Activated B cell treated with CpG ODN at 0.5 μM for 24 hours (primary cell): ENCODE measurements at places on chromosomes 11 and 22. TPM values are rescaled to one million over a fixed set of nuclear protein-coding genes. Genes with fewer than 3 reads are reported as not detected.
A peak's percentile ranks its signal among the peaks of the same experiment; 100 is the strongest.

DNA sequence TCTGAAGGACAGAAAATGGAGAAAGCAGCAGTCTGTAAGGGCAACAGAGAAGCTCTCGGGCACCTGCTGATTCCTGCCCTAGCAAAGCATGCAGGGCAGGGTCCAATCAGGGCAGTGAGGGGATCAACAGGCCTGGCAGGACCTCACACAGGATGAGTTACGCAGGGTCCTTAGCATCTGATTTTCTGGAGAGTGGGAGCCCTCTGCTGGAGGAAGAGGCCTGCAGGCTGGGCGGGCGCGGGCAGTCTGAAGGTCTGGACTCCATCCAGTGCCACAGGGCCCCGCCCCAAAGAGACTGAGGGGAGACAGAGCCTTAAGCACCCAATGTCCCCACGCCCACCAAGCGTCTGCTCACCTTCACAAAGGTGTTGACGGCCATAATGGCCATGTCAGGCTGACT lies 28.9 kb downstream of the AP1B1 start:
- peaks cover 72% of the 10 kb centered on the region for H3K36me3 ChIP-seq
- no peak overlapping the region for H3K4me3 ChIP-seq
- DNase-seq, result no peak

Gene SOX10
- total RNA-seq, result not detected in 2 replicates

DNA sequence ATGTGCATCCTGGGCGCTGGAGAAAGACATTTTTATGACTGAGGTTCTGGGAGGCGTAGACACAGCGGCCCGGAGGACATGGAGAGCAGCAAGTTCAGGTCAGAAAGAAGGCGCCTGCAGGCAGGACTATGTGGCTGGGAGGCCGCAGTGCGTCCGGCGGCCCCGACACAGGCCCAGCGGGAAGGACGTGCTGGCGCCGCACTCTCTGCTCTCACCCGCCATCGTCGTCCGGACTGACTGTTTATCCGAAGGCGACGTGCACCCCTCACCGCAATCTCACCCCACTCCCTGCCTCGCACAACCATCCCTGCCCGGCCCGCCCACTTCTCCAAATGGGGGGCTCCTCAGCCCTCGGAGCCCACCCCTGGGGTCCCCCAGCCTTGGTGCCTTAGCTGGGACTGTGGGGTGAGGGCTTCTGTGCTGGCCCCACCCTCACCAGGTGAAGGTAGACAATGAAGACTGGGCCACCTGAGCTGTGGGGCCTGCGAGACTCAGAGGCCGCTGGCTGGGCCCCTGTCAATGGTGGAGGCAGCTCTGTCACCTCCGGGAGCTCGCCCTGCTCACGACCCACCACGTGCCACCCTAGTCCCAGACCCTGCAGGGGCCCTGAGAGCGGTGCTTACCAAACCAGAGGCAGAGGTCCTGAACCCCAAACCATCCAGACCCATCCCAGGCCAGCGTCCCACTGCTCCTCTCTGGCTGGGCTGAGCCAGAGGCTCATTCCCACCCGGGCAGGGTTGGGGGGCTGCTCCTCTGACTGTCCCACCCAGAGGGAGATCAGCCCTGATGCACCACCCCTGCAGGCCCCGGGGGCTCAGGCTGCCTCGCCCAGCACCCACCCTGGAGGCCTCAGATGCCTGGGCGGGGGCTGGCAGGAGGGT lies 16.2 kb upstream of the MUC5B start:
- H3K4me1 ChIP-seq, result no peaks in the 10 kb centered on the region
- no peak overlapping the region for H3K27ac ChIP-seq
- peaks cover 5% of the 10 kb centered on the region for H3K27me3 ChIP-seq
- DNase-seq, result no peak
- no peak overlapping the region for H3K4me3 ChIP-seq

- H3K27ac ChIP-seq, result no peak overlapping the region
- H3K27me3 ChIP-seq, result no peaks in the 10 kb centered on the region
- peaks cover 2% of the 10 kb centered on the region for H3K4me1 ChIP-seq
- no peak overlapping the region for H3K4me3 ChIP-seq
- no peak for DNase-seq
Observed at GRCh38 chr11:47234669-47235100, 13.9 kb downstream of the ACP2 start.

Gene CABP4
- total RNA-seq, result 2.1 and 3.0 TPM in 2 replicates

Gene CCDC81
- total RNA-seq, result 0.61 and 0.82 TPM in 2 replicates

GRCh38 chr11:87574193-87574592 lies 536.5 kb downstream of the TMEM135 start:
- no peaks in the 10 kb centered on the region for H3K4me1 ChIP-seq
- DNase-seq, result no peak
- no peak overlapping the region for H3K4me3 ChIP-seq
- H3K27ac ChIP-seq, result no peak overlapping the region
- no peaks in the 10 kb centered on the region for H3K27me3 ChIP-seq

Gene OR52H1
- 0.20 and 0.22 TPM in 2 replicates for total RNA-seq

Gene DDI1
- not detected in 2 replicates for total RNA-seq

DNA sequence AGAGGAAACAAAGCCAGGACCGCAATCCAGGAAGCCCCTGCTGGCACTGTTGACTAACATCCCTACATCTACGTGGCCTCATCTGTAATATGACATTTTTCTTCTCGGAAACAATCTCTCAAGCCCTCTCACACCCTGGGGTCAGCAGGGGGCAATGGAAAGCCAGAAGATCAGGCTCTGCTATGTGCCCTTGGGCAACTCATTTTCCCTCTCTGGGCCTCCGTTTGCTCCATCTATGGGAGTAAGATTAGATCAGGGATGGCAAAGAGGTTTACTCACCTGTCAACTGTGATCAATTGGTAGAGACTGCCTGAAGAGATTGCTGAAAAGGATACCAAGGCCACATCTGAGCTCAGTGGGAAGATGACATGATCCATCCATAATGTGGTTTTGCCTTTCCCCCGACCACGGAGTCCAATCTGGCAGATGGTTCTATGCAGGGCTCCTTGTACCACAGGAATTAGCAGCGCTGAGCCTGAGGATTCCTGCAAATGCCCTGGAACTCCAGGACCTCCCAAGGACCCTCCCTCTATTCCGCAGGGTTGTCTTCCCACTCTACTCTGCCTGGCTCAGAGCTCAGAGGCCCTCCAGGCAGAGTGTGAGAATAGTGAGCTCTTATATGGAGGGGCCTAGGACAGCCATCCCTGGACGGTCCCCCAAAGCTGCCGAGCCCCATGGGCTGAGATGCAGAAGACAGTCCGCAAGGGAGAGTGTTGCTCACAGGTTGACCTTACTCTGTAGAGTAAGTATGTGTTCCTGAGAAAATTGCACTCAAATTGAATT lies 66.1 kb downstream of the CHST1 start:
- peaks cover 24% of the 10 kb centered on the region for H3K27me3 ChIP-seq
- no peak for DNase-seq
- H3K4me1 ChIP-seq, result no peaks in the 10 kb centered on the region

- no peak for DNase-seq
- no peaks in the 10 kb centered on the region for H3K36me3 ChIP-seq
- no peaks in the 10 kb centered on the region for H3K4me1 ChIP-seq
- H3K27me3 ChIP-seq, result peaks cover 4% of the 10 kb centered on the region
- no peak overlapping the region for H3K4me3 ChIP-seq
- H3K27ac ChIP-seq, result no peak overlapping the region
Observed at GRCh38 chr22:32569956-32570355, 95.3 kb downstream of the FBXO7 start.

Gene OR8G1
- total RNA-seq, result not detected in 2 replicates

Gene ANO5
- total RNA-seq, result not detected in 2 replicates

- no peak overlapping the region for H3K4me3 ChIP-seq
- no peaks in the 10 kb centered on the region for H3K36me3 ChIP-seq
Observed at GRCh38 chr11:70505761-70506657, 107.7 kb downstream of the CTTN start.

- H3K27me3 ChIP-seq, result no peaks in the 10 kb centered on the region
- DNase-seq, result no peak
- H3K36me3 ChIP-seq, result peaks cover 31% of the 10 kb centered on the region
- H3K4me1 ChIP-seq, result peaks cover 68% of the 10 kb centered on the region
- peak overlapping the region; percentile 41 for H3K27ac ChIP-seq
Observed at GRCh38 chr11:77799338-77799737, 21.2 kb downstream of the RSF1 start.

Gene KIAA1671
- 0.02 and 0.04 TPM in 2 replicates for total RNA-seq

GRCh38 chr11:121369366-121369765 lies 76.8 kb downstream of the SC5D start:
- peaks cover 75% of the 10 kb centered on the region for H3K4me1 ChIP-seq
- no peak overlapping the region for H3K27ac ChIP-seq
- no peak overlapping the region for H3K4me3 ChIP-seq
- DNase-seq, result no peak
- no peaks in the 10 kb centered on the region for H3K36me3 ChIP-seq

GRCh38 chr22:35914665-35915476 lies 113.8 kb downstream of the RBFOX2 start:
- H3K4me3 ChIP-seq, result no peak overlapping the region
- H3K27ac ChIP-seq, result no peak overlapping the region
- H3K27me3 ChIP-seq, result peaks cover 15% of the 10 kb centered on the region
- no peak for DNase-seq

GRCh38 chr11:122394313-122394712 lies 261.2 kb upstream of the UBASH3B start:
- H3K27me3 ChIP-seq, result no peaks in the 10 kb centered on the region
- H3K36me3 ChIP-seq, result no peaks in the 10 kb centered on the region
- no peaks in the 10 kb centered on the region for H3K4me1 ChIP-seq
- H3K27ac ChIP-seq, result no peak overlapping the region
- no peak overlapping the region for H3K4me3 ChIP-seq

DNA sequence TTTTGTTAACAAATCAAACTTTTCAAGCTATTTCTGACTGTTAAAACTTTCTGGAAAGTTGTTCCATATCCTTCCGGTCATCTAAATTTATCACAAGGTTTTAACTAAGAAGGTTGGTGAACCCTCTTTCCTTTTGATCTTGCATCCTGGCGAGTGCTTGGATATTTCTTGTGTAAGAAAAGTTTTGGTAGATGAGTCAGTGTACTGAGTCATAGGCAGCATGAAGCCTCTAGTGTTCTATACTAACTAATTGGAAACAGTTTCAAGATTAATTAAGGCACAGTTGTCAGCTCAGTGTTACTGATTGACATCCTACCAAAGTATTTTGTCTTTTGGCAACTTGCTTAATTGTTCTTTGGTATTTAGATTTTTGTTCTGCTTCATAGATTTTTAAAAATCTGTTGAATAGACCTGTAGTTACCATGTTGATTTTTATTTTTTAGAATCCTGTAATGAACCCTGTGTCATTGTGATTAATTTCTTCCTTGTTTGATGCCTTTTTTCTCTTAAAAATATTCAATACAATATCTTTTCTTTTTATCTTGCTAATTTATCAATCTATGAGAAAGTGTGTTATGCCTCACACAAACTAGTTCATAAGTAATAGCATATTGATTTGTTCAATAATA lies 38.0 kb downstream of the METTL15 start:
- no peak for DNase-seq
- H3K27ac ChIP-seq, result no peak overlapping the region
- no peak overlapping the region for H3K4me3 ChIP-seq

Gene POLD3
- 14.9 and 16.3 TPM in 2 replicates for total RNA-seq

DNA sequence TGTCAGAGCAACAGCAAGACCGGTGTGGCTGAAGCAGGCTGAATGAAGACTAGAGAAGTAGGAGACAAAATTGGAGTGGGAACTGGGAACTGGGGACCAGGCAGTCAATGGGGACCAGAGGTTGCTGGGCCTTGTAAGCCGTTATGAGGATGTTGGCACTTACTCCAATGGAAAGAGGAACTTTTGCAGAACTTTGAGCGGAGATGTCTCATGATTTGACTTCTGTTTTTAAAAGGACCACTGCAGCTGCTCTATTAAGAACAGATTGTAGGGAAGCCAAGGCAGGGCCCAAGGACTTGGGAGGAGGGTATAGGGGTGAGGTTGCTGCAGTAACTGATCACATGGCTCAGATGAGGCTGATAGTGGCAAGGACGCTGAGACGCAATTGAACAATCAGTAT lies 34.2 kb downstream of the IL18 start:
- H3K36me3 ChIP-seq, result no peaks in the 10 kb centered on the region
- H3K27me3 ChIP-seq, result no peaks in the 10 kb centered on the region
- H3K4me3 ChIP-seq, result no peak overlapping the region
- DNase-seq, result no peak
- H3K27ac ChIP-seq, result no peak overlapping the region
- no peaks in the 10 kb centered on the region for H3K4me1 ChIP-seq

- H3K4me1 ChIP-seq, result peaks cover 4% of the 10 kb centered on the region
- H3K27ac ChIP-seq, result no peak overlapping the region
- no peaks in the 10 kb centered on the region for H3K36me3 ChIP-seq
- H3K27me3 ChIP-seq, result peaks cover 11% of the 10 kb centered on the region
- no peak overlapping the region for H3K4me3 ChIP-seq
Observed at GRCh38 chr11:130394615-130395014, 33.8 kb downstream of the ADAMTS8 start.

GRCh38 chr11:10436224-10436623 lies 18.8 kb upstream of the AMPD3 start:
- peaks cover 23% of the 10 kb centered on the region for H3K4me1 ChIP-seq
- H3K4me3 ChIP-seq, result no peak overlapping the region
- DNase-seq, result no peak

GRCh38 chr11:60854847-60855725 lies 664 bp downstream of the PTGDR2 start:
- H3K36me3 ChIP-seq, result peaks cover 34% of the 10 kb centered on the region
- no peak overlapping the region for H3K27ac ChIP-seq
- peaks cover 12% of the 10 kb centered on the region for H3K4me1 ChIP-seq
- no peak for DNase-seq
- no peaks in the 10 kb centered on the region for H3K27me3 ChIP-seq
- no peak overlapping the region for H3K4me3 ChIP-seq

Gene TRIM49D1
- not detected in 2 replicates for total RNA-seq

Gene GRAP2
- total RNA-seq, result 4.2 and 4.3 TPM in 2 replicates

- H3K36me3 ChIP-seq, result no peaks in the 10 kb centered on the region
- no peak overlapping the region for H3K27ac ChIP-seq
- no peak overlapping the region for H3K4me3 ChIP-seq
- no peak for DNase-seq
- no peaks in the 10 kb centered on the region for H3K4me1 ChIP-seq
Observed at GRCh38 chr11:20275987-20276965, 87.2 kb upstream of the HTATIP2 start.

- no peak for DNase-seq
- peaks cover 69% of the 10 kb centered on the region for H3K36me3 ChIP-seq
- H3K4me1 ChIP-seq, result peaks cover 58% of the 10 kb centered on the region
- no peak overlapping the region for H3K4me3 ChIP-seq
- H3K27me3 ChIP-seq, result no peaks in the 10 kb centered on the region
Observed at GRCh38 chr11:75852406-75853017, 37.5 kb downstream of the UVRAG start.

DNA sequence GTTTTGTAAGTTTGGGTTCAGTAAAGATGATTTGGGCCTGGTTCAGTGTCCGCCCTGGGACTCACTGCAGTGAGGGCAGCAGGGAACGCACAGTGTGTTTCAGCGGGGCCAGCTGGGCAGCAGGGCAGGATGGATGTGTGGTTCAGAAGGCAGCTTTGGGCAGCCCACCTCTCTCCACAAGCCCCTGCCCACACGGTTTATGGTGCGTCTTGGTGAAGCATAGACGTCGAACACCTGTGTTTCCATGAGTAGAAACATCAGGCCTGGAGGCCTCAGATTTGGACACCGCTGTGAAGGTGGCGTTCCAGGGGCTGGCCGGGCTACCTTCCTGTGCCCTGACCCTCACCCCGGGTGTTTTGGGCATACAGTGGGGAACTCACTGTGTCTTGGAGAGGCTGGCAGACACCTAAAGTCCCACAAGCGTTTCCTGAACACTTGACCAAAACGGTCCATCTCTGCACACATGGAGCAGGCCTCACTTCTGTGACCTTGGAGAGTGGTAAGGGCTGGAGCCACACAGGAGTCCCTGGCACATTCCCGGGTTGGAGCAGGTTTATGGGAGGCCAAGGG lies 59.0 kb downstream of the ST14 start:
- no peaks in the 10 kb centered on the region for H3K27me3 ChIP-seq
- H3K27ac ChIP-seq, result no peak overlapping the region
- H3K4me1 ChIP-seq, result no peaks in the 10 kb centered on the region
- no peaks in the 10 kb centered on the region for H3K36me3 ChIP-seq
- no peak overlapping the region for H3K4me3 ChIP-seq

GRCh38 chr11:34161361-34161760 lies 55.9 kb downstream of the NAT10 start:
- DNase-seq, result no peak
- H3K4me3 ChIP-seq, result no peak overlapping the region
- peaks cover 82% of the 10 kb centered on the region for H3K36me3 ChIP-seq
- no peaks in the 10 kb centered on the region for H3K27me3 ChIP-seq
